ENCODE measurements at places on chromosomes 12 and 14.

GRCh38 chr14:103130017-103130764 lies 6.9 kb downstream of the TNFAIP2 start:
- no peak for DNase-seq

DNA sequence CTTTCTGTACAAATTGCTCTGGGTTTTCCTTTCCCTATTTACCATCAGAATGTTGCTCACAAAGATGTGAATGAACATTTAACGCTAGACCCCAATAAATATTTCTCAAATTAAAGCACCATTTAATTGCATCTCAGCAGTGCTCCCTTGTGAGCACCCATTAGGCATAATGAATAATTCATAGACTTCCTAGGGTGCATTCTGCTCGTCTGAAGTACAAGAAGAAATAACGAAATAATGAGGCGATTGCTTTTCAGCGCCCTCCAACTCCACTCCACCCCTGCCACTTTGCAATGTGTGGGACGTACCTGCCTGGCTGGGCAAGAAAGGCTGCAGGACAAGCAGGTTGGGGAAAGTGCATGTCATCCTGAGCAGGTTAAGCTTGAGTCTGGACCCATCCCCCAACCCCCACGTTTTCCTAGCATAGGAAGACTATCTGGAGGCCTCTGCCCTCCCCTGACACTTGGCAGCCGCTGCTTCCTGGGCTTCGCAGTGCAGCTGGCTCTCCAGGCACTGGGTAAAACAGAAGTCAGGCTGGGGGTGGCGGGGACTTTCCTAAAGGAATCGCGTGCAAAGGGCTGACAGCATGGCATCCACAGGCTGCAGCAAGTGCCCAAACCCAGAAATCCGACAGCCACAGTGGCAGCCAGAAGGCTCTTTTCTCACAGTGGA lies 253.7 kb downstream of the DUSP6 start:
- peak; percentile 36 for DNase-seq

DNA sequence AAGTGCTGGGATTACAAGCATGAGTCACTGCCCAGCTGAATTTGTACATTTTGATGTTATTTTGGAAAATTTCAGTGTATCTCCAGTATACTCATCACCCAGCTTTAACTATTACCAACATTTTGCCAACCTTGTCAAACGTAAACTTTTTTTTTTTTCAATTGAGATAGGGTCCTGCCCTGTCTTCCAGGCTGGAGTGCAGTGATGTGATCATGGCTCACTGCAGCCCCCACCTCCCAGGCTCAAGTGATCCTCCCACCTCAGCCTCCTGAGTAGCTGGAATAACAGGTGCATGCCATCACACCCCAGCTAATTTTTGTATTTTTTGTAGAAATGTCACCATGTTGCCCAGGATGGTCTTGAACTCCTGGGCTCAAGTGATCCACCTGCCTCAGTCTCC lies 29.2 kb downstream of the MDM2 start:
- no peak for DNase-seq

- peak; percentile 80 for DNase-seq
Observed at GRCh38 chr14:38339696-38340095, 83.8 kb upstream of the CLEC14A start.

- no peak for DNase-seq
Observed at GRCh38 chr12:109994401-109995175, 1.6 kb downstream of the GIT2 start.

- no peak for DNase-seq
Observed at GRCh38 chr12:40464121-40464520, 228.1 kb upstream of the CNTN1 start.

DNA sequence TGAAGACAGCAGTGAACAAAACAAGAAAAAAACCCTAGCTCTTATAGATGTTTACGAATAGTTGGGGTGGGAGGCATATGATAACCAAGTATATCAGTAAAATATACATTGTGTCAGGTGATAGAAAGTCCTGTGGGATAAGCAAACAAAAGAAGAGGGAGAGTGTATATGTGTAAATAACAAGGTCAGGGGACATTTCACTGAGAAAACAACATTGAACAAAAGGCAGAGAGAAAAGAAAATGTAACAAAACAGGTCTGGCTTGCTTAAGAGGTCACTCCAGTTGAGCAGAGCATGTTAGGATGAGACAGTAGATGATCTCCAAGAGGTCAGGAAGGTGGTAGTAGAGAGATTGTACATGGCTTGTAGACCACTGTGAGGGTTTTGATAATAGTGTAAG lies 304.1 kb downstream of the ACSS3 start:
- no peak for DNase-seq

DNA sequence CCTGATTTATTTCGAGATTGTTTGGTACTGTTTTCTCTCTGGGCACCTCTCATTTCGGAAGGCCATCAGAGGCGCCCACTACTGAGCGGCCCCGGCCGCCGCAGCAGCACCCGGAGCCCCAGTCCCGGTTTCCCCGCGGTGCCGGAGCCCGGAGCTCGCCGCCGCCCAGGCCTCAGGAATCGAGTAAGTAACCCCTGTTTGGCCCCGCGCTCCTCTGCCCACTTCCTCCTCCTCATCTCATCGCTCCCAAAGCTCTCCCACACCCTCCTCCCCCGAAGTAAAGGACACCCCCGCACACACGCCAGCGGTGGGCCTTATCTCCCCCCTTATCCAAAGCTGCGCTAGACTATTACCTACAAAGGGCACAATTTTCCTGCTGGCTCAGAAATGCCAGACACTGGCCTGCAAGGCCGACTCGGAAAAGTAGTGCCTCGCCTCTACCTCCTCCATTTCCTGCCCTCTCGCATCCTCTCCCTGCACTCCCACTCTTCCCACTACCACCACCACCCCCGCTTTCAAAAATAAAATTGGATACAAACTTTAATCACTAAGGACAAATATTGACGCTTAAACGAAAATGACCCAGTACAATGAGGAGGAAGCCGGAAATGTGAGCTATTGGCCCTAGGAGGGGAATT lies 637 bp upstream of the FOXG1 start:
- DNase-seq = peak; percentile 40

- DNase-seq = peak; percentile 72
Observed at GRCh38 chr12:105267711-105268110, 31.7 kb upstream of the APPL2 start.
